Lung (tissue), 17 donors: ENCODE measurements at places on chromosomes 1 and 21.
A peak's percentile ranks its signal among the peaks of the same experiment; 100 is the strongest.

DNA sequence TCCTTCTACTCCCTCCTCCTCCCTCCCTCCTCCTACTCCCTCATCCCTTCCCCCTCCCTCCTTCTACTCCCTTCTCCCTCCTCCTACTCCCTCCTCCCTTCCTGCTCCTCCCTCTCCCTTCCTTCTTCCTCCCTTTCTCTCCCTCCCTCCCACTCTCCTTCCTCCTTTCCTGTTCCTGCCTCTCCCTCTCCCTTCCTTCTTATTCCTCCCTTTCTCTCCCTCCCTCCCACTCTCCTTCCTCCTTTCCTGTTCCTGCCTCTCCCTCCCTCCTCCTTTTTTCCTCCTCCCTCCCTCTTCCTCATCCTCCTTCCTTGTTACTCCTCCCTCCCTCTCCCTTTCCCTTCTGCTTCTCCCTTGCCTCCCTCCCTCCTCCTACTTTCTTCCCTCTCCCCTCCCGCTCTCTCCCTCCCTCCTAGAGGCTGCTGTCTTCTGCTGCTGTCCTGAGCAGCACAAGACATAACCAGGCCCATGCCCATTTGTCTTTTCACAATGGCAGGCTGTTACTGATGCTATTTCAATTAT, 41.1 kb downstream of the WNT9A start:
- no peak overlapping the region for H3K27ac ChIP-seq
- H3K4me3 ChIP-seq, result no peak overlapping the region
- no peaks in the 10 kb centered on the region for H3K4me1 ChIP-seq
- no peaks in the 10 kb centered on the region for H3K27me3 ChIP-seq
- no peak for DNase-seq

- peaks cover 15% of the 10 kb centered on the region for H3K4me1 ChIP-seq
- no peak for DNase-seq
- H3K27me3 ChIP-seq, result no peaks in the 10 kb centered on the region
- no peaks in the 10 kb centered on the region for H3K36me3 ChIP-seq
Measured at GRCh38 chr1:90993245-90993644, 28.6 kb downstream of the ZNF644 start.

GRCh38 chr1:48442864-48443619, 29.0 kb downstream of the SPATA6 start:
- H3K27me3 ChIP-seq, result no peaks in the 10 kb centered on the region
- H3K36me3 ChIP-seq, result no peaks in the 10 kb centered on the region
- H3K4me1 ChIP-seq, result no peaks in the 10 kb centered on the region
- no peak overlapping the region for H3K4me3 ChIP-seq
- no peak overlapping the region for H3K27ac ChIP-seq

DNA sequence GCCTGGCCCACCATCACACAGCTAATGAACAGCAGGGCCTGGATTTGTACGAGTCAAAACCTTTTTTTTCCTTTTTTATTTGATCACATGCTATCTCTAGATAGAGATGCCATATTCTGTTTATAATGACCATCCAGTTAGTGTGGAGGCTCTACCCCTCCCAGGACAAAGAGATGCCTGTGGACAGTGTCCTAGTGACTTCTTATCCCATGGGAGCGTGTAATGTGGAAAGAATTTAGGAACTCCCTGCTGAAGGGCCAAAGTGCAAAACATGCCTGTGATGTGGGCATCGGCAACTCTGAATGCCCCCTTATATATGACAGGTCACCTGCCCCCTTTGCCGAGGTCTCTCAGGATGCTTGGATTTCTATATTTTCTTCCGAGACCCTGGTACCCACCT, 292.2 kb downstream of the RRAGC start:
- no peak overlapping the region for H3K4me3 ChIP-seq
- no peak overlapping the region for H3K27ac ChIP-seq
- H3K4me1 ChIP-seq, result no peaks in the 10 kb centered on the region

GRCh38 chr21:41373763-41374162, 11.9 kb downstream of the MX2 start:
- no peak for DNase-seq
- H3K27me3 ChIP-seq, result no peaks in the 10 kb centered on the region
- H3K36me3 ChIP-seq, result no peaks in the 10 kb centered on the region
- H3K4me3 ChIP-seq, result no peak overlapping the region
- no peaks in the 10 kb centered on the region for H3K4me1 ChIP-seq

DNA sequence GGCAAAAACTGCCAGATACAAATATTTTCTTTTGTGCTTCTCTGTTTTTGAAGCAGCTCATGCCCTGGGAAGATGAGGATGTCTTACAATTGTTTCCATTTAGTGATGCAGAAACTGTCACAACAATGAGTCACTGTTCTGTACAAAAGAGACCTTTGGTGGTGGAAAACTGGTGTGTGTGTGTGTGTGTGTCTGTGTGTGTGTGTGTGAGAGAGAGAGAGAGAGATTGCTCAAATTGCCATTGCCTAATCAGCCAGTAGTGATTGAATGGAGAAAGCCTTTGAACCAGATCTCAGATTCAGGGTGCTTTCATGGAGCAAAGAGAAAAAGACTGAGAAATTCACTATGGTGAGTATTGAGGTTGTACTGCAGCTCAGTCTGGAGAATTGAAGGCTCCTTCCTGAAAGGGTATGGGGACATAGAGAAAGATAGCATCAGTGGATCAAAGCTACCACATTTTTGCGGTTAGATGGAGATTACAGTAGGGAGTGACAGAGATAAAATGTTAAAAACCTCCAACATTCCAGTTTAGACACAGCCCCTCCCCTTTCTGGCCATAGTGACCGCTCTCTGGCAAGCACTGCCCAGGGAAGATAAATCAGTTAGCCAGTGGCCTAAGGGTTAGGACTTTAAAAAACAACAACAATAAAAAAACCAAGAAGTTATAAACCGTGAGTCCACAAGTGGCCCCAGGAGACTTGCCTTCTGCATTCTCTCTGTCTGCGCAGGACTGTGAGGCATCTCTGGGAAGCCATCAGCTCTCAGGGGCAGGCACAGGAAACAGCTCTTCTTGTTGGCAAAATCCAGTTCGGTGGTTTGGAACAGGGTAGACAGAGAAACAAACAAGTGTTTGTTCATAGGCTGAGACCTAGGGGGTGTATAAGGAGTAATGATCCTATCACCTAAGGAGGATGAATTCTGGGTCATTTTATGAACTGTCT, 406.5 kb downstream of the DUSP10 start:
- H3K4me1 ChIP-seq, result peaks cover 17% of the 10 kb centered on the region
- no peak overlapping the region for H3K4me3 ChIP-seq
- H3K36me3 ChIP-seq, result no peaks in the 10 kb centered on the region
- peak; percentile 52 for DNase-seq
- no peaks in the 10 kb centered on the region for H3K27me3 ChIP-seq
- peak overlapping the region; percentile 21 for H3K27ac ChIP-seq

DNA sequence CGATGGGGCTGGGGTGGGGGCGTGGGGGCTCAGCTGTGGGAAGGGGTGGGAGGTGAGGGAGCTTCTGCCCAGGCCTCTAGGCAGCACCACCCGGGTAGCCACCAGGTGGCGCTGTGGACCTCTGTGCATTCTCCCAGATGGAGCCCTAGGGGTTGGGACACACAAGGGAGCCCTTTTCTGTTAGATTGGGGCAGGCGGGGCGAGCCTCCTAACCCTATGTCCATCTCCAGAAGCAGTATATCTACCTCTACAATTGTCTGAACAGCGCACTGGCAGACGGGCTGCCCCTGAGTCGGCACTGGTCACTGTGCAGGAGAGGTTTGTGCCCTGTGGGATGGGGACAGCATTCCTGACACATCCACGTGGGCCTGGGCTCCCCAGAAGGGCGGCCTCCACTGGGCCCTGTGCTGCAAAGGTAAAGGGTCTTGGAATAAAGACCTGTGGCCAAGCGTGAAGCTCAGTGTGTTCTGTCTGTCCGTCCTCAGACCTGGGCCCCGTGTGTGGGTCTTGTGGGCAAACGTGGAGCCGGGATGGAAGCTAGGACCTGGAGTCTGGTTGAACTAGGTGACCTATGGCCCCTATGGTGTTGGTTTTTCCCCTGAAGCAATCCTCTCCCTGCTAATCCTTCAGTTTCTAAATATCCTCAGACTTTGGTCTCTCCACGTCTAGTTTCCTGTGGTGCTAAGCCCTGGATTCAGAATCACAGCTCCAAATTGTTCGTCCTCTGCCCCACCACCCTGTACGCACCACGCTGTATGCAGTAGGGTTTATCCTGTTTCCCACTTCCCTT, 4.4 kb upstream of the LGR6 start:
- peaks cover 2% of the 10 kb centered on the region for H3K4me1 ChIP-seq
- peaks cover 9% of the 10 kb centered on the region for H3K27me3 ChIP-seq
- H3K27ac ChIP-seq, result no peak overlapping the region
- no peak overlapping the region for H3K4me3 ChIP-seq

GRCh38 chr1:223257856-223258550, 106.0 kb downstream of the SUSD4 start:
- H3K27ac ChIP-seq, result no peak overlapping the region
- H3K4me1 ChIP-seq, result no peaks in the 10 kb centered on the region
- no peak overlapping the region for H3K4me3 ChIP-seq
- no peak for DNase-seq
- no peaks in the 10 kb centered on the region for H3K27me3 ChIP-seq

- H3K4me1 ChIP-seq, result peaks cover 15% of the 10 kb centered on the region
- peaks cover 7% of the 10 kb centered on the region for H3K36me3 ChIP-seq
- no peaks in the 10 kb centered on the region for H3K27me3 ChIP-seq
- peak overlapping the region; percentile 63 for H3K27ac ChIP-seq
- no peak for DNase-seq
- H3K4me3 ChIP-seq, result peak overlapping the region; percentile 44
Measured at GRCh38 chr1:150696590-150696989, 364 bp downstream of the GOLPH3L start.

DNA sequence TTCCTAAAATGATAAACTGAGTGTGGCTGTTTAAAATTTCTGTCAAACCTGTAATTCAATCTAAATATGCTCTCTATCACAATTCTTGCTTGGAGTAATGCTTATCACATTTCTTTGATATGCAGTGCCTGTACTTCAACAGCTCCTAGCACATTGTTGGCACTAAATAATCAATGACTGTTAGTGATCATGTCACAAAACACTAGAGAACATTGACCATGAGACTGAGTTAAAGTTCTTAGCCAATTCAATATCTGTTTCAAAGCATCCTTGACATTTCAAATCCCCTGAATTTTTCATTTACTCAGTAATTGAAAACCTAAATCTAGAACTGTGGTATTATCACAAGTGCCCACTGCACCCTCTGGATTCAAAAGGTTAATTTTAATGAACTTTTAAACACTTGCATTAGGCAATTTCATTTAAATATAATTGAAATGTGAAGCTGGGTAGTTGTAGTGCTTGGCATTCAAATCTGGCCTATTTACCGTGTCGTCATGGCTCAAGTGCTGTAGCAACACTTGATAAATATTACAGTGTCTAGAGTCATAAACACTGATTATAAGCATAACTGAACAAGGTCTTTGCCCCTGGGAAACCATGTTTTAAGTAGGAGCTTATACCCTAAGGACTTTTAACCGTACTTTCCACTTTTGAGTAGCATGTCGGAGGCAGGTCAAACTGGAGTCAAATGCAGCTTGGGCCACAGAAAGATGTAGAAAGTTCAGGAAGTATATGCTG, 143.6 kb downstream of the LRRC7 start:
- no peak overlapping the region for H3K27ac ChIP-seq
- no peak overlapping the region for H3K4me3 ChIP-seq
- peak; percentile 50 for DNase-seq

DNA sequence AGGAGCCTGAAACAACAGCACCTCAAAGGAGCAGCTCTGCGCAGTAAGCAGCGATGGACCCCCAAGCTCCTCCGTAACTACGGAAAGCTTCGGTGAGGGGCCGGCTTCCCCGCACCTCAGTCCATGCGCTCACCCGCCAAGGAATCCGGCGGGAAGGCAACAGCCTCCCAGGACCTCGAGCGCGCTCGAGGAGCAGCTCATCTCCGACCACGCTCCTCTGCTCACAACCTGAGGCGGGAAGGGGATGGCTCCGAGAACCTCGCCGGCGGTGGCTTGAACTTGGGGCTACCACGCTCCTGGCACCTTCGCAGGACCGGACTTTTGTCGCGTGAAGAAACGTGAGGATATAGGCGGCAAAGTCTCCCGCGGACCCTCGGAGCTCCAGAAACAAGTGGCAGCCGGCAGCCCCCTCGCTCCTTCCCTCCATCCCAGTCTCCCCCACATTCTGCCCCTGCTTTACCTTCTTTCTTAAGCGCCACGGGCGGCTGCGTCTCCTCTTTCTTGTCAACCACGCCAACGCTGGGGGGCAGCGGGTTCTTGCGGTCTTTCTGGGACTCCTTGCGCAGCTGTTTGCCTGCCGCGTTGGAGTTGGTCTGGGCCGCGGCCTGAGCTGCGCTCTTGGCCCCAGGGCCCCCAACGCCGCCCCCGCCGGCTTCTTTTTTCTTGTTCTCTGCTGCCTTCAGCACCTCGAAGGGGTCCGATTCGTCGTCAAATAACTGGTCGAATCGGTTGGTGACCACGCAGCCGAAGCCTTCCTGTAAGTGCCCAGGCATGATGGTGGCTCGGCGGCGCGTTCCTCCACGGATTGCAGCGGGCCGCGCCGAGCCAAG, 459 bp downstream of the SERBP1 start:
- peak overlapping the region; percentile 82 for H3K27ac ChIP-seq
- no peaks in the 10 kb centered on the region for H3K27me3 ChIP-seq
- H3K4me1 ChIP-seq, result peaks cover 3% of the 10 kb centered on the region
- peak overlapping the region; percentile 86 for H3K4me3 ChIP-seq

DNA sequence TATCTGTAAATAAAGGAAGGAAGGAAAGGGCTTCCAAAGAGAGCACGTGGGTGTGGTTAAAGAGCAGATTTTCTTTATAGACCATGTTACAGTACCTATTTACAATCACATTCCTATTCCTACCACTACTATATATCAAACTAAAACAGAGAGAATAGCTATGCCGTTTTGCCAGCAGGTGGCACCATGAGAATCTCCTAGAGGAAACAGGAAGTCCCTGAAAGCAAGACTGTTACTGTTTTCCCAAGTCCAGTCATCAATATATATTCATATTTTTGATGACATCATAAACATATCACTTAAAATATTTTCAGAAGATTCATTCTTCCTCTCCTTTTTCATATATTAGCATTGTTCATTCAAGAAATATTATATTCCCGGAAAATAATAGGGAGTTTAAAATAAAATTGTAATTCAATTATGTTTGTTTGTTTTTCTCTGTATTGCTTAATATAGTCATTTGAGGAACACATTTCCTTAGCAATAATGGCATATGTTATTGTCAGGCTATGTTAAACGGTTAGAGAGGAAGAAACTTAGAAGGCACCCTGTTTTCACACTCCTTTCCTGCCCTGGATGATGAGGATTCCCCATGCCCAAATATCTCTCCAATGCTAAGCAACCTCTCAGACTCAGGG, 6.6 kb downstream of the CCDC190 start:
- no peaks in the 10 kb centered on the region for H3K4me1 ChIP-seq
- DNase-seq, result peak; percentile 76
- no peaks in the 10 kb centered on the region for H3K36me3 ChIP-seq
- H3K4me3 ChIP-seq, result no peak overlapping the region
- no peaks in the 10 kb centered on the region for H3K27me3 ChIP-seq
